ENCODE measurements at places on chromosomes 5 and 9.

DNA sequence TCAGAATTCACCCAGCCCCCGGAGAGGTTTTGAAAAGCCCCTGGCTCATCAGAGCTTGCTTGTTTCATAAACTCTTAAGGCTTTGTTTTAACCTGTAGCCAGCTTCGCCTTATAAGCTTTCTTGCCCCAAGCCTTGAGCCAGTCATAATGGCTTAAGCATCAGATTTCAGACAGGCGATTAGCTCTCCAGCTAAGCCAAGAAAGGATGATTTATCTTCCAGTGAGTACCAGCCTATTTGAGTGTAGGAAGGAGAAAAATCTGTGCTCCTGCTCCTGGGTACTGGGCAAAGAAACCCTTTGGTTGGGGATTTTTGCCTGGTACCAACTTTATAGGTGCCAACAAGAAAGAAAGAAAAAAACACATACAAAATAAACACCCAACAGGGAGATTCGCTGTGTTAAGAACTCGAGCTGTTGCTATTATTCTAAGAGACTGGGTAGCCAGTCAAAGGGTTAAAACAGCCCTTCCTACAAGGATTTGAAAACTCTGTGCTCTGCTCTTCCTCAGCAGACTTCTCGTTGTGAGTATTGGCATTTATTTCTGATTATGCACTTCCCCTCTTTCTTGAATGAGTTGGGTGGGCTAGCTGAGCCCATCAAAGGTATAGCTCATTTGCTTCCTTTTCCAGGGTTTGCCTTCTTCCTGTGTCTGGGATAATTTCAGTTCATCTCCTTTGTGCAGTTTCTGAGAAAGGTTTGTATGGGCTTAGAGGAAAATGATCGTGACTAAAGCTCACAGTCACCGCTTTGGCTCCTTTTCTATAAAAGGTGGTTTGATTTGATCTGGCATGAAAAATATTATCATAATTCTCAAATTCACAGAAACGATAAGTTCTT is 157.2 kb upstream of the DMRT1 start:
- DNase-seq = no peak

DNA sequence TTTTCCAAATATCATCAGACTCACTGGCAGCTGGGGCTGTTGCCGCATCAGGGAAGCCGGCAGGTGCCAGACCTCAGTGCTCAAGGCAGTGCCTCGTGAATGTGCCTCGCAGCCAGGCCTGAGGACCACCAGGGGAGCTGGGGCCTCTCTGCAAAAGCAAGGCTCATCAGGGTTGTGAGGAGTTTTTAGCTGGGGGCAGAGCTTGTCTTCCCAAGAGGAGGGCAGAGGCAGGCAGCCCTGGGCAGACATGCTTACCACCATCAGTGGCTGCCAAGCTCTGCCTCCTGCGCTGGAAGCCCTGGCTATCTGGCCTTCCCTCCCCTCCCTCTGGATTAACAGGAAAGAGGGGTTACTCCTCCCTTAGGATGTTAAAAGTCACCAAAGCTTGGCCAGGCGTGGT is 8.8 kb upstream of the TBC1D9B start:
- DNase-seq = no peak

DNA sequence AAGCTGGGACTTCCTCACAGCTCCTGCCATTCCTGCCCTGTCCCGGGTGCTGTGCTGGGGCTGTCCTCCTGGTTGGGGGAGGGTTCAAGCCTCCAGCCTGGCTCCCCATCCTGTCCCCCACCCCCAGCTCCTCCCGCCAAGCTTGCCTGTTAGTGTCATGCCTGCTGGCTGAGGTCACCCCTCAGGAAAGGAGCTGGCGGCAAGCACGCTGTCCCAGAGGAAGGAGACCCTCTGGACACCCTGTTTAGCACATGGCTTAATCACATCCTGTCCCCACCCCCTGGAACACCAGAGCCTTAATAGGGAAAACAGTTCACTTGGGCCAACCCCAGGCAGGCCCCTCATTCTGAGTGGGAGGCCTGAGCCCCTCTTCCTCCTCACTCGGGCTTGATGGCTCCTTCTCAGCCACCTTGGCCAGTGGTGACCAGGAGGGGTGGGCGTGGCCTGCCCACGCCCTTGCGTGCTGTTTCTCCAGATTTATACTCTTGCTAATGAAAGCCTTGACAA is 9.2 kb upstream of the PHYHD1 start:
- DNase-seq = no peak

DNA sequence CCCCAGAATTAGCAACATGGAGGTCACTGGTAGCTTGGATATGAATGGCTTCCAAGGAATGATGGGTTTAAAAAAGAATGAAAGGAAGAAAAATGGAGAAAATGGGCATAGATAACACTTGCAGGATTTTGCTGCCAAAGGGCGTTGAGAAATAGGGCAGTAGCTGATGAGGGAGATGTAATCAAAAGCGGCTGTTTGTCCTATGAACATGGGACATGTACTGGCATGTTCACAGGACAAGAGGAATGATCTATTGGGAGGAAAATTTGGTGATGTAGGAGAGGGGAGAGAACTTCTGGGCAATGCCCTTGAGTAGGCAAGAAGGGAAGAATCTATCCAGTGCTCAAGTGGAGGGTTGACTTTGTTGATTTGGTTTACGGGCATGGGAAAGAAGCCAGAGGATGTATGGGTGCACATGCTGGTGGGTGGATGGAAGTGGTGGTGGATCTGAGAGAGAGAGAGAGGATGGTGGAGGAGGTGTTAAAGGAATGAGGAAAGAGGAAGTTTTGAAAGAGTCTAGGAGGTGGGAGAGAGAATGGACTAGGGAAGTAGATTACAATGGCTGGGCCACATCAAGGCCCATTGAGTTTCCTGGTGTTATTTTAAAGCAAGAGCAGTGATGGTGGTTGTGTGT is 115.1 kb upstream of the MVB12B start:
- DNase-seq = no peak

GRCh38 chr5:179526978-179527377 is 23.4 kb upstream of the RUFY1 start:
- DNase-seq = no peak

- DNase-seq = no peak
Measured at GRCh38 chr9:7289773-7290172, 509.8 kb downstream of the DMAC1 start.

- no peak for DNase-seq
Measured at GRCh38 chr9:95266649-95267048, 50.9 kb downstream of the FANCC start.

GRCh38 chr9:119924736-119925135 is 555.5 kb upstream of the BRINP1 start:
- no peak for DNase-seq

DNA sequence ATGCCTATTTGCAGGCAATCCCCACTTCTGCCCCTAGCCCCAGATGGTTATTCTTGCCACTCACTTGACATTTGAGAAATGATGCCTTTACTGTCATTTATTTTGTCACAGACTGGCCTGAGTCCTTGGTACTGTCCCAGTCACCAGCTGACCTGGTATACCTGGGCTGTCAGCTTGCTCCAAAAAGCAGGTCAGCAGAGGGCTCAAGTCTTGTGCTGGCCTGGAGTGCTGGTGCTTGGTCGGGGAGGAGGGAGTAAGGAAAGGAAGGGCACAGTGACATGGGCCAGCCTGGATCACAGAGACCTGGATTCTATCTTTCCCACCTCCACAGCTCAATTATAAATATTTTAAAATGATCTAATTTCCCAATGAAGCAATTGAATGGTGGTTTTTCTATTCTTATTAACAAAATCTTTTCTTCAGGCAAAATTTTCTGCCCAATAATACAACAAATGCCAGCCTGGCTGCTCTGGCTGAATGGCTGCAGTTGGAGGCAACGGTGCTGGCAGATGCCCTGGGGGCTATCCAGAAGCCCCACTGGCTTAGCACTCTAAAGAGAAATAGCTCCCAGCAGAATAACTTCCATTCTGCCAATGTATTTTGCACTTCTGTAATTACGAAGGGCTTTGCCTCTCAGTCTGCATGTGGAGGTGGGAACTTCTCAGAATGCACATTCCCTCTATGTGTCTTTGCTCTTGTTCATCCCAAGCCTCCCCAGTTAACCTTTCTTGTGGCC is 160.6 kb downstream of the GADD45G start:
- DNase-seq = no peak

DNA sequence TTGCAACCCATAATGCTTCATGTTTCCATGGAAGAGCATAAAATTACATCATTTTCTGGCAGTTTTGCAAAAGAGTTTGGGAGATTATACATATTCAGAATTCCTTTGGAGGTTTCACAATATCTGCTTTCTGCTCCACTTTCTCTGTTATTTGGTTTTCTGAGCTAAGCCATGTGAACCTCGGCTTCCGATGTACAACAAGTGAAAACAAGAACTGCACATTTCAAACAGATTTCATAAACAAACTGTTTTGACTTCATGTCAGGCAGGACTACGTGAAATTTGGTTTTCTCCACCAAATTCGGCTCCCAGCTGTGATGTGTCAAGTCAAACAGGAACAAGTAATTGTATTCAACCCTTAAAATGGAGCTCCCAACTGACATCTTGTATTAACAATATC is 609.8 kb downstream of the IRX1 start:
- DNase-seq = no peak

- no peak for DNase-seq
Measured at GRCh38 chr5:110738503-110738811, 350 bp upstream of the SLC25A46 start.

- DNase-seq = no peak
Measured at GRCh38 chr9:12774861-12775678, at the start of gene LURAP1L. LURAP1L (plus strand) TSS chr9:12775020; CDS start chr9:12775716, 696 bp downstream.

- DNase-seq = no peak
Measured at GRCh38 chr5:123207852-123208251, 118.8 kb downstream of the PRDM6 start.

- DNase-seq = no peak
Measured at GRCh38 chr9:84750152-84750865, 80.8 kb downstream of the NTRK2 start.

DNA sequence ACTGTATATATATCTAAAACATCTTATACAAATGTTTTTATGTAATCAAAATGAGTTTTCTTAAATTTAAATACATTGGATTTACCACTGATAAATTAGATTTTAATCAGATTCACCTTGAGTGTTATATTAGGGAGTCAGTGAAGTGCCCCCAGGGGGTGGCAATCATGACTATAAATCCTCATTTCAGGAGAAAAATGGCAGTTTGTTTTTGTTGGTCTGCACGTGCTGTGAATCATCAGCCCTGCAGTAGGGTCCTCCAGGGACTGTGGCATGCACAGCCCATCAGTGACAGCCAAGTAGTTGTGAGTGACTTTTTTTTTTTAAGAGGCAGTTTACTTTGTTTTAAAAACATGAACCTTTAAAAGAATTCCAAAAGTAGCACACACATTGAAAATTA is 65.2 kb downstream of the ZSWIM6 start:
- no peak for DNase-seq

DNA sequence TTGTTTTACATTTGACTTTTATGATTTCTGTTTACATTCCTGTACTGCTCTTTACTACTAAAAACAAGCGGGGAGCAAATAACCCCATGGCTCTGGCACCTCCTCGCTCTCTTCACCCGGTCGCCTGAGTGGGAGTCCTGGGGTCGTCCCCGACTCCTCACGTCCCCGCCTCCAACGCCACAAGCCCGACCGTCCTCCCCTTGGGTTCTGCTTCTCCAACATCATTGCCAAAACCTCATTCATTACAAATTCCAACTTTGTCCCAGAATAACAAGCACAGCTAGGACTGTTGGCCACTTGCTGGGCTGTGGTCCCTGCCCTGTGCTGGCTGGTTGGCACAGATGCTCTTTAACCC is 35.1 kb downstream of the MRPL36 start:
- no peak for DNase-seq

GRCh38 chr5:2207416-2208238 is 324.9 kb upstream of the IRX4 start:
- DNase-seq = no peak

GRCh38 chr5:168024306-168024705 is 267.1 kb upstream of the WWC1 start:
- no peak for DNase-seq

- no peak for DNase-seq
Measured at GRCh38 chr9:98691890-98692289, 16.8 kb downstream of the GABBR2 start.

- DNase-seq = no peak
Measured at GRCh38 chr5:96337048-96337781, 95.8 kb downstream of the PCSK1 start.

- peak; percentile 75 for DNase-seq
Measured at GRCh38 chr5:96703384-96703920, 41.3 kb downstream of the CAST start.

DNA sequence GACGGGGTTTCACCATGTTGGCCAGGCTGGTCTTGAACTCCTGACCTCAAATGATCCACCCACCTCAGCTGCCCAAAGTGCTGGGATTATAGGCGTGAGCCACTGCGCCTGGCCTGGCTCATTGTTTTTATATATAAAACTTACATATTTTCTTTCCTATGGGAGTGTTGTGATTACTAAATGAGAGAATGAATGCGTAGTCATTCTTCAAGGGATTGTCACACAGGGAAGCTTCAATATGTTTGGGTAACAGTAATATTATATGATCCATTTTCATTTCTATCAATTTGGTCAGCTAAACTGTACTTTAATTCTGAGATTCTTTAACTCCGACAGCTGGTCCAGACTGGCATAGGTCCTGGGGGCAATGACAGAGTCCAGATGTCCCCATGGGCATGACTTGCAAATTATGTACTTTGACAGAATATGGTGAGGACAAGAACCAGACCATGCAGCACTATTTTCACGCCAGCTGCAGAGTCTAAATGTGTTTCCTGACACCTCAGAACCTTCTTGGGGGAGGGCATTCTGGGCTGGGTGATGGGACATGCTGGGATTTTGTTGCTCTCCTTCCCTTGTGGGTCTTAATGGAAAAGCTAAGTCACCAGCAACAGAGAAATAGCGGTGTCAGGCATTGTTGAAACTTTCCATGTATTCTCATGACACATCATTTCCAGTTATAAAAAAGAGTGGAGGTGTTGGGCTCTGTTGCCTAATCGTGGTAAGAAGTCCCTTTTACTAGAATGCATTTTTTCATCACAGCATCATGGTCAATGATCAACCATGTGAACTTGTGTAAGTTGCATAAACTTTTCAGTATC is 40.9 kb upstream of the TNC start:
- DNase-seq = peak; percentile 13

- DNase-seq = no peak
Measured at GRCh38 chr9:17521100-17521855, 57.6 kb upstream of the SH3GL2 start.

- no peak for DNase-seq
Measured at GRCh38 chr5:90581956-90582355, 23.4 kb downstream of the ADGRV1 start.

DNA sequence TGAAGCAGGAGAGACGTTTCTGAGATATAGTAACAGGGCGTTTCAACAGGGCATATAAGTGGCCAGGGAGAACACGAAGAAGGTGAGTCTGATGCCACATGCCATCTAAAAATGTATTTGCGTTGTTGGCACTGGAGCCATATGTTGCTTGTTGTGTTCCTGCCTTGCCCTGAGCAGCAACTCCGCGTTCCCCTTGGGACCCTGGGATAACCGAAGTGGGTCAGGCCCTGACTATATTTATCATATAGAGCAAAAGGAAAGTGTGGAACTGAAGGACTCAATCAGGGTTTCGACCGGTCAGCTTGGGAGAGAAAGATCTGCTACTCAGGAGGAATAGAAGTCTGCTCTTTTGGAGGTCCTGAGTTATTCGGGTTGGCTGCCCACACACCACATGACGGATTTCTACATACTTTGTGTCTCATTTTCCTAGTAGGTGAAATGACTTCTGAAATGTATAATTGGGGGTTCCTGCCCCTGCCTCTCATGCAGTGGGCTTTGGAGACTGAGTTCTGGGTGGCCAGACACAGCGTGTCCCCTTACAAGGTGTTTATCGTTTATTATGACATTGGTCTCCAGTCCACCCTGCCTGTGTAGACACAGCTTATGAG is 3.0 kb downstream of the STC2 start:
- no peak for DNase-seq

Data from stimulated activated CD4-positive, alpha-beta T cell treated with anti-CD3 and anti-CD28 coated beads, Interleukin-15, amount 100 ng/mL, for 24 hours (primary cell).